ENCODE measurements at places on chromosomes 11 and 22. TPM values are rescaled to one million over a fixed set of nuclear protein-coding genes. Genes with fewer than 3 reads are reported as not detected.
A peak's percentile ranks its signal among the peaks of the same experiment; 100 is the strongest.

DNA sequence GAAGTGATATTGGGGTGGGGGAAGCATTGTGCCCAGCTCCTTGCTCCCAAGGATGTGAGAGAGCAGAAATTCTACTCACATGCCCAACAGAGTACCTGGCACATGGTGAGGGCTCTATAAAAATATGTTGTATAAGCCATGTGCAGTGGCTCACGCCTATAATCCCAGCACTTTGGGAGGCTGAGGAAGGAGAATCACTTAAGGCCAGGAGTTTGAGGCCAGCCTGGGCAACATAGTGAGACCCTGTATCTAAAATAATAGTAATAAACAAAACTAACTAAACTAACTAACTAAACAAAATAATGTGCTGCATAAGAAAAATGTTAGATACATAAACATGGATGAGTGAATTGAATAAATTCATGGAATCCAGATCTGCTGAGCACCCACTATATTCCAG is 33.2 kb upstream of the LRRC32 start:
- no peak for DNase-seq

DNA sequence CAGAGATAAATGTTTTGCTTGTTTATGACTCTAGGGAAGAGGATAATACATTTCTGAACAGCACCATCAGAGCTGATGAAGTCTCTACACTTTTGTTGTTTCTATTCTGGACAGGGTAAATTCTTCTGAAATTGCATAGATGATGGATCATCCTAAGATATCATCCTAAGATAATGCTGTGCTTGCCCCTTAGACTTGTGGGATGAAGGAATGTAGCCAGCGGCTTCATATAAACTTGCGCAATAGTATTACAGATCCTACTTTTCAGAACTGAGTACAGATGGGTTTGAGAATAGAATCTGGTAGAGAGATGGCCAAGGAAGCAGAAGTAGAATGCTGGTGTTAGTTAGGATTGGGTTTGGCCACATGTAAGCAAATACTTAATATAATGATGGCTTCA is 61.0 kb downstream of the NCAM1 start:
- no peak for DNase-seq

DNA sequence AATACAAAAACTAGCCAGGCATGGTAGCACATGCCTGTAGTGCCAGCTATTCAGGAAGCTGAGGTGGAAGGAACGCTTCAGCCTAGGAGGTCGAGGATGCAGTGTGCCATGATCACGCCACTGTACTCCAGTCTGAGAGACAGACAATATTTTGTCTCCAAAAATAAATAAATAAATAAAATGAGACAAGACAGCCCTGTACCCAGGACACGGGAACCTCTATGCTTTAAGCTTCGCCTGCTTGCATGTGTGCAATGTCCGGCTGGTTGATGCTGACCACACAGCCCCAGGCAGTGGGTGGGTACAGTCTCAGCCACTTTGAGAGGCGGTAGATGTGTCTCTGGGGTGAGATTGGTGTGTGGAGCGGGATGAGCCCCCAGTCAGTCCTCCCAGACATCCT is 52.0 kb upstream of the MPEG1 start:
- no peak for DNase-seq

GRCh38 chr11:123174196-123175183 is 20.6 kb downstream of the CLMP start:
- DNase-seq: no peak

GRCh38 chr22:37328017-37328416 is 45.7 kb downstream of the CYTH4 start:
- no peak for DNase-seq

GRCh38 chr11:65505466-65506289 is 6.8 kb downstream of the MALAT1 start:
- DNase-seq: no peak

DNA sequence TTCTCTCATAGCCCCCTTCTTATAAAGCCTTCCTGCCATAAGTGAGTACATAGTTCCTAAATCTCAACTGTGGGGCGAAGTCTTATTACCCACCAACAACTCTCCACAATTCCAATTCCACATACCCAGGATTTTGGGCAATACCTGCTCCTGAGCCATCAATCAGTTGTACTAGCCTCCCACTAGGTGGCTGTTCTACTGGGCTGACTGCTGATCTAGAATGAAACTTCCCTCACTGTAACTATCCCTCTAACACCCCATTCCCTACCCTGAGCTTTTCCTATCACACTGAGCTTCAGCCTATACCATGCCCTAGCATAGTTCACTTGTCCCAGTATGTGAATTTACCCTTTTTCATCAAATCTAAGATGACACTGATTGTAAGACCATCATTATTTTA is 52.5 kb downstream of the RRAS2 start:
- no peak for DNase-seq

DNA sequence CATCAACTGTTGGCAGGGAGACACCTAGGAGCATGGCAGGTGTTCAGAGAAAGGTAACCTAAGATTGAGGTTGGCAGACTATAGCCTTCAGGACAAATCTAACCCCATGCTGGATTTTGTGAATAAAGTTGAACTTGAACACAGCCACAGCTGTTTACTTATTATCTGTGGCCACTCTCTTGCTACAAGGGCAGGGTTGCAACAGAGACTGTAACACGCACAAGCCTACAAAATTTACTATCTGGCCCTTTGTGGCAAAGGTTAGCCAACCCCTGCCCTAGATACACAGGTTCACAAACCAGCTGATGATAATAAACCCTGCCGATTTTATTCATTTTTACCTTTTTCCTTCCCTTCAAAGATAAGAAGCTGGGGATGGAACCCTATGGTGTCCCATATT is 2.5 kb downstream of the THYN1 start:
- no peak for DNase-seq

DNA sequence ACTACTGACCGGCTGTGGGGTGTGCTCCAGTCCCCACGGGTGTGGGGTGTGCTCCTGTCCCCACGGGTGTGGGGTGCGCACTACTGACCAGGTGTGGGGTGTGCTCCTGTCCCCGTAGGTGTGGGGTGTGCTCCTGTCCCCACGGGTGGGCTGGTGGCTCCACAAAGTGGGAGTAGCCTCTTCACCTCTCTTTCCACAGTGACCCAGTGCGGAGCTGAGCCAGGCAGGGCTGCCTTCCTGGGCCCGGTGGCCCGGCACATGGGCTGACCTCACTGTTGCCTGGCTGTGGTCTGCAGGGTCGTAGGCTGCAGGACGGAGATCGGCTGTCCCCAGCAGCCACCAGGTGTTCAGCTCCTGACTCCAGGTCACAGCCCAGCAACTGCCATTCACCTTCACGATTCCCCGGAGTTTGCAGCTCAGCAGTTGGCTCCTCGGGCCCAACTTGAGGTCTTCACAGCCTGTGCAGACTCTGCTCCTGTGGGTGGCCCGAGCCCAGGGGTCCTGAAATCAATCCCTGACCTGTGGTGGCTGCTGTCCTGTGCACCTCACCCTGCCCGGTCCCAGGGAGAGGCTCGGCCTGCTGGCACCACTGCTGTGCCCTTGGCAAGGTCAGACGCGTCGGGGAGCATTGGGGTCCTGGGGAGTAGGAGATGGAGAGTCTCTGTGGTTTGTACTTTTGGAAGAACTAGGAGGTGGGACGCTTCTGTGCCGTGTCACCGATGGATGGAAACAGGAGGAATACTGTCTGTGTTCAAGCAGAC is 414.3 kb downstream of the TBC1D22A start:
- no peak for DNase-seq

DNA sequence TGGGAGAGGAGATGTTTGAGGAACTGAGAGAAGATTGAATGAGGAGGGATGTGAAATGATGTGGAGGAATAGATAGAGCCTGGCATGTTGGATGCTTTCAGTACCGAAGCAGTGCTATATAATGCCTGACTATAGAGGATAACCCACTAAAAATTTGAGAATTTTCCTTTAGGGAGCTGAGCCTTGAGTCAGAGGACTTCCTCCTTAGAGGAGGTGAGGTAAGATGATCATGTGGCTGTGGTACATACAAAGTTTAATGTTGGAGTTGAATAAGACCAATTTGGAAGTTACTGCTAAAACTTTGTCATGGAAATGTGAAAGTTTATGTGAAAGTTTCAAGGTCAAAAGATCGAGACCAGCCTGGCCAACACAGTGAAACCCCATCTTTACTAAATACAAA is 66.9 kb downstream of the YAP1 start:
- no peak for DNase-seq

DNA sequence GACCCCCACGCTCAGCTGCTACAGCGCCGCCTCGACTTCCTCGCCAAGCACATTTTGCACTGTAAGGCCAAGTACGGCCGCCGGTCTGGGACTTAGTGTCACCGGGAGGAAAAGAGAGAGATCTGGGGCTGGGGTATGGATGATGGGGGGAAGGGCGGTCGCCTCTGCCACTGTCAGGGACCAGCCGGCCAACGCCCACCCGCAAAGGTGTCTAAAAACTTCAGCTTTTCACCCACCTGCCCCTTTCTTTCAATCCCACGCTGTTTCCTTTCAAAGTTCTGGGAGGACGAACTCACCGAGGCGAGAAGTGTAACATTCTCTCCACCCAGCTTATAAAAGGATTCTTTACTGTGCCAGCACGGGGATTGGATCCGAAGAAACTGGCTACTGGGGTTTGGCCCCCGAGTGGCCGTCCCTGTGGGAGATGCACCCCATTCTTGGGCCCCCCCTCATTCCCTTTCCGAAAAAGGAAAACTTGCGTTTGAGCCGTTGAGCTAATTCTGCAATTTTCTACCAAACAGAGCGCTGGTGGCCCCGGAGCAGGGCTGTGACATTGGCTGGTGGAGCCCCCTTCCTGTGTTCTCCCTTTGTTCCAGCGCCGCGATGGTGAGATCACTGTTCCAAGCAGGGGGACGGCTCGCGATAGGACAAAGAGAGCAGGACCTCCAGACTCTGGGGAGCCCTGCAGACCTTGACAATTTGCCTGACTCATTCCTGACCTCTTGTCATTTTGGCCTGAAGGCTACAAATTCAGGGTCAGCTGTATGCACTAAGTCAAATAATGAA is 1.8 kb downstream of the FJX1 start:
- peak; percentile 50 for DNase-seq

DNA sequence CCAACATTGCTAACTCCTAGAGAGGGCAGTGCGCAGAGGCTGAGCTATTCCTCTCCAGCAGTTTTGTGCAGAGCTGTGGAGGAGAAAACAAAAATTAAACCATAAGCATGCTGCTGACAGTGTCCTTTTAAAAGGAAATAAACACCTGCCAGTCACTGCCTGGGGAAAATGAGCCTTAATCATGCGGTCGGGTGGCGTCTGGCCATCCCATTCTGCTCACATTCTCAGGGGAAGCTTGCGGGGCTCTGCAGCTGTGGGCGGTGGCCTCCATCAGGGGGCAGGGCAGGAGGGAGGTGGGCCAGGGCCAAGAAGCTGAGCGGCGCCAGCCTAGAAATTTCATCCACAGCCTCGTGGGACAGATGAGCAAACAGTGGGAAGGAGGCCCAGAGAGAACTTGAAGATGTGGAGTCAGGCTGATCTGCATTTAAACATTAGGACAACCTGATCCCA is 71.0 kb upstream of the TP53I11 start:
- DNase-seq: no peak

DNA sequence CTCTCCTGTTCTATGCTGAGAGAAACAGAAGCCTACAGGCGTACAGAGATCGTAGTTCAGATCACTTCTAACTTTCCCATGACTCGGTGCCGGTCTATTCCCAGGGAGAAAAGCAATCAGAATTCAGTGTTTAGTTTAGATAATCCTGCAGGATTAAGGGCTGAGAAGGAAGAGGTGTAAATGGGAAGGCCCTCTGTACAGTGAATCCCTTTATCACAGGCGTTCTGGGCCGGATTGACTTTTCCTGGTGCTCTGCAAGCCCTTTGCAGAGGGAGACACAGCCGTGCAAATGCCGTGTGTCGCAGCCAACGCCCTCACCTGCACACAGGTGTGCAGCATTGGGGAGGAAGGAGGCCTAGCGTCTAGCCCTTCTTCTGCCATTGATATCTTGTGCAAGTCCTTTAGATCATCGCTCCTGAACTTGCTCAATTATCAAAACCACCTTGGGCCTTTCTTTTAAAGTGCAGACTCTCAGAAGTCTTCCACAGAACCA is 90.6 kb downstream of the DSCAML1 start:
- DNase-seq: no peak

DNA sequence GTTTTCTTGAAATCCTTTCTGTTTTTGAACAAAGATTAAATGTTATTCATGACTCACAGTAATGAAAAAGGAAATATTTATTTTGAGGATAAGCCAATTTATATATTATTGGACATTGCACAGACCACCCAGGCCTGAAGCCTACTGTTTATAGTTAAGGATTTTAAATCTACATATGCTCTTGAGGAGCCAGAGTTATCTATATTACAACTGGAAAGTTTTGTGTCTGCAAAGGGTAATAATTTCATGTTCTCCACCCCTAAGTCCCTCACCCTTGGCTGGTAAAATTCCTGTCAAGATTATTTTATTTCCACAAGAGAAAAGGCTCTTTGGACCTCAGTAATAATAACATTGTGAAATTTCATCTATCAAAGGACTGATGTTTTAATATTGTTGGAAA is 228.2 kb downstream of the TMEM135 start:
- DNase-seq: no peak

- DNase-seq: no peak
Observed at GRCh38 chr22:28230671-28231070, 311.6 kb upstream of the PITPNB start.

DNA sequence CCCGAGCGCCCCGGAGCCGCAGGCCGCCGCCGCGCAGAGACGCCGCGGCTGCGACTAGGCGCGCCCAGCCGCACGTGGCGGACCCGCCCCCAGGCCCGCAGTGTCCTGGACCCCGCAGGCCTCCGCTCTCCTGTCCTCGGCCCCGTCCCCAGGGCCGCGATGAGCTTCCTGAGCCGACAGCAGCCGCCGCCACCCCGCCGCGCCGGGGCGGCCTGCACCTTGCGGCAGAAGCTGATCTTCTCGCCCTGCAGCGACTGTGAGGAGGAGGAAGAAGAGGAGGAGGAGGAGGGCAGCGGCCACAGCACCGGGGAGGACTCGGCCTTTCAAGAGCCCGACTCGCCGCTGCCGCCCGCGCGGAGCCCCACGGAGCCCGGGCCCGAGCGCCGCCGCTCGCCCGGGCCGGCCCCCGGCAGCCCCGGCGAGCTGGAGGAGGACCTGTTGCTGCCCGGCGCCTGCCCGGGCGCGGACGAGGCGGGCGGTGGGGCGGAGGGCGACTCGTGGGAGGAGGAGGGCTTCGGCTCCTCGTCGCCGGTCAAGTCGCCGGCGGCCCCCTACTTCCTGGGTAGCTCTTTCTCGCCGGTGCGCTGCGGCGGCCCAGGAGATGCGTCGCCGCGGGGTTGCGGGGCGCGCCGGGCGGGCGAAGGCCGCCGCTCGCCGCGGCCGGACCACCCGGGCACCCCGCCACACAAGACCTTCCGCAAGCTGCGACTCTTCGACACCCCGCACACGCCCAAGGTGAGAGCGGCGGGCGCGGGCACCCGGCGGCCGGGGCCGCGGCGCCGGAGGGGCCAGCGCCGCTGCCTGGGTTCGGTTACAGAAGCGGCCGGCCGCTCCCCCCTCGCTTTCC is 528 bp downstream of the WEE1 start:
- peak; percentile 32 for DNase-seq

GRCh38 chr11:123045101-123045500 is 16.8 kb downstream of the HSPA8 start:
- no peak for DNase-seq

OR2D2 gene
- total RNA-seq: 0.38 TPM

NXPE2 gene
- not detected for total RNA-seq

MCM5 gene
- 173 TPM for total RNA-seq

Data from K562 (cell line).